Effector CD4-positive, alpha-beta T cell (primary cell): ENCODE measurements at places on chromosomes 16 and 17.

DNA sequence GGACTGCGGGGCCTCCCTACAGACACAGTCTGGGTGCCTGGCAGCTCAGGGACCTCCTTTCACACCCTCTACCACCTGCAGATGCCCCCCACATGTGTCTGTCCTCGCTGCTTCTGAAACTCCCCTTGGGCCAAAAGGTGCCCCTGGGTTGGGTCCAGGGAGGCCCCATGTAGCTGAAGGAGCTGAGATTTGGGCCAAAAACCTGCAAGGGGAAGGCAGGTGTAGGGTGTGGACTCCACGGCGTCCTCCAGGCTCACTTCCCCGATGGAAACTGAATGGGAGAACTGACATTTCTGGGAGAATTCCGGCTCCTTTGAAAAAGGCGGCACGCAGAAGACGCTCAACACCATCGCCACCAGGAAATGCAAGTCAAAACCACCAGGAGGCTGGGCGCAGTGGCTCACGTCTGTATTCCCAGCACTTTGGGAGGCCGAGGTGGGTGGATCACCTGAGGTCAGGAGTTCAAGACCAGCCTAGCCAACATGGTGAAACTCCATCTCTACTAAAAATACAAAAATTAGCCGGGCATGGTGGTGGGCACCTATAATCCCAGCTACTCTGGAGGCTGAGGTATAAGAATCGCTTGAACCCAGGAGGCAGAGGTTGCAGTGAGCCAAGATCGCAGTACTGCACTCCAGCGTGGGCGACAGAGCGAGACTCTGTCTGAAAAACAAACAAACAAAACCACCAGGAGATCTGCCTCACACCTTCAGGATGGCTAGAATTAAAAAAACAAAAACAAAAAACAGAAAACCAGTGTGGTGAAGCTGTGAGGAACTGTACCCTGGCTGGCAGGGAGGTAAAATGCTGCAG, 13.2 kb upstream of the BAIAP2 start:
- no peak for DNase-seq

DNA sequence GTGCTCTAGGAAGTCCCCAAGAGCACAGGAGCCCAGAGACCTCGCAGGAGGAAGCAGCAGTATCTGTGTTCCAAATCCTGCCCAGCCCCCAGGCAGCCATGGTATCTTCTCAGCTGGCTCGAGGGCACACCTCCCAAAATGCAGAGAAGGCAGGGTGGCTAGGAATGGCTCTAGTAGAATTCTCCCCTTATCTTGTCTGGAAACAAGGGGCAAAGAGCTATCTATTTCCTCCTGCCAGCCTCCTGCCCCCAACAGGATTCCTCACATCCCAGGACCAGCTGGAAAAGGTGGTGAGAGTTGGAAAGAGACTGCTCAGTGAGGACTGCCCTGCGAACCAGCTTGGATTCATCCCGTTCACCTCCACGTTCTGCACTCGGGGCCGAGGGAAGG, 8.6 kb upstream of the TSPOAP1 start:
- no peak for DNase-seq

- no peak for DNase-seq
Observed at GRCh38 chr17:3804503-3804931, 3.5 kb upstream of the ITGAE start.

- DNase-seq = no peak
Observed at GRCh38 chr17:21358682-21359482, 17.3 kb upstream of the KCNJ12 start.

GRCh38 chr16:86850670-86851069, 272.3 kb downstream of the FOXL1 start:
- DNase-seq = no peak

DNA sequence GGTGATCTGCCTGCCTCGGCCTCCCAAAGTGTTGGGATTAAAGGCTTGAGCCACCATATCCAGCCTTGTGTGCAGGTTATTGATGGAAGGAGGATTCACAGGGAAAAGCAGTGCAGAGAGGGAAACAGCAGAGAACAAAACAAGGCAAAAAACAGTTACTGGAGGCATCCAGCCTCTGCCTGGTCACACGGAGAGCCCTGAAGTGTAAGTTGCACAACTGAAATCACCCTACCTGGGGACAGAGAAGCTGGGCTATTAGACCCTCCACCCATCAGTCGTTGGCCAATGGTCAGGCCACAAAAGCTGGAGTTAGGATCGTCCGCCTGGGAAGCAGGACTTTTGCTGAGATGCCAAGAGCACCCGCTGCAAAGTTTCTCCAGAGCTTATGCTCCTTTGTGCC, 57.9 kb upstream of the BCO1 start:
- DNase-seq = no peak

DNA sequence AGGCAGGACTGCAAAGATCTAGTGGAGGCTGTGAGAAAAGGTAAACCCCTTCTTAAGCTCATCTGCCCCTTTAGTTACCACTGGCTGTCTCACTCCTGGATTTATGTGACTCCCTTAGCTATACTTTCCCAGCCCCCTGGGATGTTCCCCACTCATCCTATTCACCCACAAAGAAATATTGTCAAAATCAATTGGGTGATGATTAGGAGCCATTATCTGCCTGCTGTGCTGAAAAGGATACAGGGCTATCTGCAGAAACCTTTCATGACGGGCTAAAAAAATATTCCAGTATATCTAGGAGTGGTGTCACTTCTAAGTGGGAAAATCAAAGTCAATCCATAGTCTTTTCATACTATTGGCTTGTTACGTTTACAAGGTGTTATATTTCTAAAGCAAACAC, 8.0 kb upstream of the GNAO1 start:
- no peak for DNase-seq

GRCh38 chr16:81861503-81861902, 82.4 kb downstream of the PLCG2 start:
- DNase-seq = no peak

- DNase-seq = no peak
Observed at GRCh38 chr17:62105357-62105756, 40.3 kb upstream of the MED13 start.

DNA sequence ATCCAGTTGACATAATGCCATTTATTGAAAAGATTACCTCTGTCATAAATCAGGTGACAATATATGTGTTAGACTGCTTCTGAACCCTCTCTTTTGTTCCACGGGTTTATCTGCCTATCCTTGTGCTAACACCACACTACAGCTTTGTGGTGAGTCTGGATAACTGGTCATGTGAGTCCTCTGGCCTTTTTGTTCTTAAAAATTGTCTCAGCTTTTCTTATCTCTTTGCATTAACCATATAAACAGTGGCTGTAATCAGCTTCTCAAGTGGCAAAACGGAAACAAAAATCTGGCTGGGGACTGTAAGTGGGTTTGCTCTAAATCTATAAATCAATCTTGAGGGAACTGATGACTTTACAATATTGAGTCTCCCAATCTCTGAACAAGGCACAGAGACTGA, 44.6 kb downstream of the STX8 start:
- DNase-seq = no peak

- DNase-seq = no peak
Observed at GRCh38 chr16:71971571-71971970, 28.6 kb downstream of the PKD1L3 start.
